ENCODE measurements at places on chromosomes 11 and 22.

GRCh38 chr11:17595526-17596309 lies 48.7 kb downstream of the OTOG start:
- peak; percentile 9 for DNase-seq

GRCh38 chr11:33996498-33997454 lies 54.8 kb upstream of the CAPRIN1 start:
- DNase-seq: peak; percentile 62

DNA sequence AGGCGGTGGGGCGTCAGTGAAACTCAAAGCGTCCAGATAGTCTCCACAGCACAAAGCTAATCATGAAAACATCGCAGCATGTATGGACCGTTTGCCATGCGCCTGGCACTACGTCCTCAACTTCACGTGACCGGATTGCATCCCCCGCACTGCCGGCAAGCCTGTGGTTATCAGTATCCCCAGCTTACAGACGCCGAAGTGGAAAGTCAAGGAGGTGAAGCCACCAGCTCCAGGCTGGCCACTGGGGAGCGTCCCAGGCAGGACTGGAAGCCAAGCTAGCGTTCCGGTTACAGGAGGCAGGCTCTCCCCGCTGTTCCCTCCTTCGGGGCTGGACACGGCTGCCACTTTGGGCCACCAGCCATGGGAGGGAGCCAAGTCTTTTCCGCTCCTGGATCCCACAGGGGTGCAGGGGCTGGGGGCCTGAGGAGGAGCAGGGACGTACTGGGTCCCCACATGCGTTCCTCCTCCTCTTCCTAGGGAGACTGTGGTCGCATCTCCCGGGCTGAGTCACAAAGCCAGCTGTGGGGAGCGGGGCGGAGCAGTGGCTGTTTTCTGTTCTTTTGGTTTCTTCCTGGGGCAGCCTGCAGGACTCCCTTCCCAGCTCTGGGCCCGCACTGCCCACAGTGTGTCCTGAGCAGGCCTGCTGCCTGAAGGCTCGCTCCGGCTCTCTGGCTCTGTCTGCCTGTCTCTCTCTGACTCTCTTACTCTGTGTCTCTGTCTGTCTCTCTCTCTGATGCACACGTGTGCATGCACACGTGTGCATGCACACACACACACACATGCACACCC lies 4.3 kb upstream of the OSBPL5 start:
- peak; percentile 44 for DNase-seq

- DNase-seq: no peak
These were observed 101.6 kb upstream of the PARVA start for GRCh38 chr11:12275818-12276217.

DNA sequence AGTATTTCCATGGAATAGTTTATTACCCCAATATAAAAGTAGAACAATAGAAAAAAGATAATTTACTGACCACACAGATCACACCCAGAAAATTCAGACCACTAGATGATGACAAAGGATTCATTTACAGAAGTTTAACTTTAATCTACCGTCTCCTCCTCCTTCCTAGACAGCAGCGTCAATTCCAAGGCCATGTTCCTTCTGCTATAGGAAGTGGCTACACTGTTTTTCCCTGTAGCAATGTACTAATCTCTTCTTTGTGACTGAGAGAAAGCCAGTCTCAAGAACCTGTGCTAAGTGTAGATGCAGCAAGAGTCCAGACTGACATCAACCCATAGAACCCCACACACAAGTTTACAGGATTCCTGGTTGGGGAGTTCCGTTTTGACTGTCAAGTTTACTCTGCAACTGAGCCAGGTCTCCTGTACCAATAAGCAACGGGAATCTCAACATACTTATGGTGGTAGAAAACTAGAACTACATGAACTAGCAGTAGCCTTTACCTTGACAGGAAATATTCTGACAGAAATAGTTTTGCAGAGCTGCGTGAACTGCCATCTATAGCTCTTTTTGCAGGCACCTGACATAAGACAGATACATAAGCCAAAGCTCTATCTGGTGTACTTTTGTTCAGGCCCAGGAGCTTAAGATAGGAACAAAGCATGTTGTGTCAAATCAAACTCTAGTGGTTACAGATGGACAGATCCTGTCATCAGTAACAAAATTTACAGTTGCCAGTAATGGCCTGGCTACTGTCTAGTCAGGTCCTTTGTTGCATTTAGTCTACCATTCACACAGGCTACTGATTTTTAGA lies 42.9 kb downstream of the MRTFA start:
- DNase-seq: no peak

GRCh38 chr22:38205261-38206128 lies 3.7 kb downstream of the MAFF start:
- peak; percentile 88 for DNase-seq

DNA sequence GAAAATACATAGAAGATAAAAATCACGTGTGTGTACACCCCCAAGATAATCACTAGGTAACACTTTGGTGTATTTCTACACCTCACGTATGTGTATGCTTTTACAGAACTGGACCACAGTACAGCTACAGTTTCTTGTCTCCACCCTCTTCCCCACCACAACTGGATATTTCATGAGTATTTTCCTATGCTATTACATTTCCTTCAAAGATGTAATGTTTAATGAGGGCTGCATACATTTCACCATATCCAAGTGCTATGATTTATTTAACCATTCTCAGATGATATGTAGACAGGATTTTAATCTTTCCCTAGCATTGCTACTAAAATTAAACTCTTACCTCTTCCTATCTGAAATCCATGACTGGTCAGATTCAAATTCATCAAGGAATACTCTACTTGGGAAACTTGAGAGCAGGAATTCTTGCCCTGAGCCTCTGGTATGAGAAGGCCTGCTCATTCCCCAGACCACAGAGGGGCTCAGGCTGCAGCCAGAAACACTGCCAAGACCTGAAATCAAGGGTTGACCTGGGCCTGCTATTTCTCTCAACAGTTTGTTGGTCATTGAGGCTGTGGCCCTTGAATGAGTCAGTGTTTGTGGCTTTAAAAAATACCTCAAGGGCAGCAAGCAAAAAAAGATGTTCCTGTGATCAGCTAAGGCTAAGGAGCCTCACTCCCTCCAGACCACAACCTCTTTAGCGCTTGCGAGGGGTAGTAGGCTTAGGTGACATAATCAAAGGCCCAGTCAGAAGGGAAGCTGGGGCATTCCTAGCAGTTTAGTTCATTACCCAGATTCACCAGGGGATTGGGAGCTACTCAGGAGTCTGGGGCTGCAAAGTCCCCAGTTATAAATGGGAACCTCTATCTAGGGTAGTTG lies 55.5 kb downstream of the ABTB2 start:
- DNase-seq: no peak

GRCh38 chr11:65390996-65391395 lies 4.6 kb downstream of the FRMD8 start:
- no peak for DNase-seq

GRCh38 chr11:46247090-46247489 lies 30.4 kb upstream of the CREB3L1 start:
- DNase-seq: no peak

DNA sequence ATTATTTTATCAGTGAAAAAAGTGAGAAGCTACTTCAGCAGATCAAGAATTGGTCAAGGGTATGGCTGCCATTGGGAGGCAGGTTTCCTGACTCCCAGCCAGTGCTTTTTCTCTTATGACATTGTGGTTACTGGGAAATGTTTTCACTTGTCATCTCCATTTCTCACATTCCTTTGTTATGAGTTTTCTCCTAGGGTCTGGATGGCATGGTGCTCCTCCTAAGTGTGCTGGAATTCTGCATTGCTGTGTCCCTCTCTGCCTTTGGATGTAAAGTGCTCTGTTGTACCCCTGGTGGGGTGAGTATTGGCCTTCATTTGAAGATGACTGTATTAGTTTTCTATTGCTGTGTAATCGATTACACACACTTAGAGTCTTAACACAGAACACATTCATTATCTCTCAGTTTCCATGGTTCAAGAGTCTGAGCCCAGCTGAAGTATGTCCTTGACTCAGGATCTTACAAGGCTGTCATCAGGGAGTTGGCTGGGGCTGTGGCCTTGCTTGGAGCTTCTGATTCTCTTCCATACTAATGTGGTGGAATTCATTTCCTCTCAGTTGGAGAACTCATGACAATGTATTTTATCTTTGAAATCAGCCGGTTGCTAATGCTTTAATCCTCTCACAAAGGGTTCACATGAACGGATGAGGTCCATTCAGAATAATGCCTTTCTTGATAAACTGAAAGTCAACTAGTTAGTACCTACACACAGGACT lies 21.0 kb upstream of the MS4A6E start:
- no peak for DNase-seq

GRCh38 chr11:102421261-102421660 lies 31.3 kb downstream of the TMEM123 start:
- DNase-seq: no peak

DNA sequence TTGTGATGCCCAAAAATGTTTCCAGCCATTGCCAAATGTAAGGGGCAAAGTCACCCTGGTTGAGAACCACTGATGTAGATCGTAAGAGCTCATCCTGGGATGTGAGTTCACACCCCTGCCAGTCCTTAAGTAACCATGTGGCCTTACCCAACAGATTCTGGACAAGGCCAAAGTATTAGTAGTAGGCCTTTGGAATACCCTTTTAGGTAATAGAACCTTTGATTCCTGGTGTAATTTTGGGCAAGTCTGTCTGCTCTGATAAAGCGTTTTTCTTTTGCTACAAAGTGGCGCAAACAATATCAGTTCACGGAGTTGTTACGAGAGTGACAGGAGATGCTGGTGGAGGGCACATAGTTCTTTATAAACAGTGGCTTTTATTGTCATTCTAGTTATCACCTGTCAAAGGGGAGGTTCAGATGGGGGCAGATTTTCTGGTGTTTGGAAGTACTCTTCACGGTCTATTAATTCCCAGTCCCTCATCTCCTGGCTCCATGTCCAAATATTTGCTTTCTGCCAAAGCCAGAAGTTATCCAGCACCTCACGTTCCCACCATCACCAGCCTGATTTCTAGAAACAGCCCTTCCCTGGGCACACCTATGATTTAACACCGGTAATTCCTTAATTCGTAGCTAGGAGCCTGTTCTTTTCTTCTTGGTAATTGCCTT lies 73.8 kb upstream of the CRYBB3 start:
- DNase-seq: no peak

DNA sequence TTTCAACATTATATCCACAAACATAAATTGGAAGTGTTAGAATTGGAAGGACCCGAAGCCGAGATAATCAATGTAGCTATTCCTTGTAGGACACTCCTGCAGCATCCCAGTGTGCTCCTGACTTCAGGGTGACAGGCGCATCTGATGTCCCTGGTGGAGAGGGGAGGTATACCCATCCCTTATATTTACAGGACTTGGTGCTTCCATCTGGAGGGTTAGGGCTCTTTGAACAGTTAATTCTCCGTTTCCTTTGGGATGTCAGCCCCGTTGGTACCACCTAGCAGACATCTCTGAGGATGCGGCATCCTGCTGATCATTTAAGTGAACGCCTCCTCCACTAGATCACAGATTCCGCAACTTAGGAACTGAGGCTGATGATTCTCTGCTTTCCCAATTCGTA lies 451.3 kb downstream of the OPCML start:
- no peak for DNase-seq

- DNase-seq: no peak
These were observed 60.4 kb downstream of the SERGEF start for GRCh38 chr11:17952487-17952886.

DNA sequence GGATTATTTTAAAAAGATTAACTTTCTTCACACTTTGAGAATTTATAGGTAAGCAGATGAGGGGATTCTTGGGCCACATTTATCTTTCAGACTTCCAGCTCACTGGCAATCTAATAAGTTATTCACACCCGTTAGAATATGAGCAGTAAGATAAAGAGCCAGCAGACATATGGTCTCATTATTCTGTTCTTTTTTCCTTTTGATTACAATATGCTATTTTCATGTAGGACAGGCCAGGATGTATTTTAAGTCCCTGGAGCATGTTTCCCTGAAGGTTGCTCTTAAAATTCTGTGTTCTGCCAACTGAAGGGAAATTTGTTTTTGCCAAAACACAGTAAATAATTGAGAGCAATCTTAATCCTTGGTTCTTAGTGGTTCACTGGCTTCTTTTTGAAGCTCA lies 22.2 kb downstream of the PDHX start:
- no peak for DNase-seq

GRCh38 chr22:24761888-24762675 lies 12.4 kb downstream of the PIWIL3 start:
- DNase-seq: no peak

DNA sequence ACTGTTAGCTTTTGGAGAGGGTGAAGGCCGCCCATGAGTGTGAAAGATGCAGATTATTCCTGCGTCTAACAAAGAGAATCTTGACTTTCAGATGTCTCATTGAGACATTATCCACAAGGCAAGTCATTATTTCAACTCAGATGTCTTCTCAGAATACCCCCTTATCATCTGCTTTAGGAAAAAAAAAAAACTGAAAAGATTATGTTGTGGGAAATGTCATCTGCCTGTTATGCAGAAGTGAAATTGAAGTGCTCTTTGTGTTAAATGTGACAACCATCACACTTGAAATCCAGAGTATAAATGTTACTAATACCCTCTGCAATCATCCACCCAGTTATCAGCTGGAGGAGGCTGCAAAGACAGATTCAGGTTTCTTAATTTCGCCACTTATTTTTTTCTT lies 239.6 kb downstream of the LARGE1 start:
- DNase-seq: no peak

DNA sequence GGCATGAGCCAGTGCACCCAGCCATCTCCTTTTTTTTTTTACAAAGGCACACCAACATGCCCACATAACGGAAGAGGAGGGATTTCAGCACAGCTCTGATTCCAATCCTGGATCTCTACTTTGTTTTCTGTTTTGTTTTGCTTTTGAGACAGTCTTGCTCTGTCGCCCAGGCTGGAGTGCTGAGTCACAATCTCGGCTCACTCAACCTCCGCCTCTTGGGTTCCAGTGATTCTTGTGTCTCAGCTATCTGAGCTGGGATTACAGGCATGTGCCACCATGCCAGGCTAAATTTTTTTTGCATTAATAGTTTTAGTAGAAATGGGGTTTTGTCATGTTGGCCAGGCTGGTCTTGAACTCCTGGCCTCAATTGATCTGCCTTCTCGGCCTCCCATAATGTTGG lies 28.1 kb downstream of the VSTM5 start:
- no peak for DNase-seq

GRCh38 chr11:43555816-43556611 lies 124.5 kb upstream of the HSD17B12 start:
- peak; percentile 27 for DNase-seq
